ENCODE measurements at places on chromosomes 1 and 21.

DNA sequence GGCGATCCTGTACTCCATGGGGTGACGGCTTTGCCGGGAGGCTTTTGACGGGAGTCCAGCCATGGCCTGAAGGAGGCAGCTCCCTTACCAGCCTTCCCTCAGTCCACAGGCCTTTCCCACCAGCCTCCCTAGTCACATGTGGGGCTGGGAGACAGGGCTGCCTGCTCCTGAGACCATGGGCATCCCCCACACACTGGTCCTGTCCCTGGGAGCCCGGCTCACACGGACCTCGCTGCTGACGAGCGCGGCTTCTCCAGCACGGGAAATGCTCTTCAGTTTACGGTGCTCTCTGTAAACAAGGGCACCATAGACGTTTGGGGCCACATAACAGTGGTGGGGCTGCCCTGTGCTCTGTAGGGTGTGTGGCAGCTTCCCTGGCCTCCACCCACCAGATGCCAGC, 104.5 kb upstream of the TMEM51 start:
- no peak for DNase-seq

DNA sequence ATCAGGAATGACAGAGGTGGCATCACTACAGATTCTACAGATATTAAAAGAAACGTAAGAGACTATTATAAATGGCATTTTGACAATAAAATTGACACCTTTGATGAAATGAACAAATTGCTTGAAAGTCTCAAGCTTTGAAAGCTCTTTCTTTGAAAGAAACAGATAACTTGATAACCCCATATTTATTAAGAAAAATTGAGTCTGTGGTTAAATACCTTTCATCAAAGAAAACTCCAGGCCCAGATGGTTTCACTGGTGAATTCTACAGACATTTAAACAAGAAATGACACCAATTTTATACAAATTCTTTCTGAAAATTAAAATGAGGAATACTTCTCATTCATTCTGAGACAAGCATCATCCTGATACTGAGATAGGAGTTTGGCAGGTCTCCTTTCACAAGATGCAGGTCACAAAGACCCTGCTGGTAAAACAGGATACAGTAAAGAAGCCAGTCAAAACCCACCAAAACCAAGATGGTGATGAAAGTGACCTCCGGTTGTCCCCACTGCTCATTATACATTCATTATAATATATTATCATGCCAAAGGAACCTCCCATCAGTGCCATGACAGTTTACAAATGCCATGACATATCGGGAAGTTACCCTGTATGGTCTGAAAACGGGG, 210.9 kb downstream of the AKT3 start:
- no peak for DNase-seq

- no peak for DNase-seq
Measured at GRCh38 chr1:184061396-184062003, 10.0 kb downstream of the TSEN15 start.

- DNase-seq: no peak
Measured at GRCh38 chr1:66552829-66553228, 18.9 kb downstream of the SGIP1 start.

DNA sequence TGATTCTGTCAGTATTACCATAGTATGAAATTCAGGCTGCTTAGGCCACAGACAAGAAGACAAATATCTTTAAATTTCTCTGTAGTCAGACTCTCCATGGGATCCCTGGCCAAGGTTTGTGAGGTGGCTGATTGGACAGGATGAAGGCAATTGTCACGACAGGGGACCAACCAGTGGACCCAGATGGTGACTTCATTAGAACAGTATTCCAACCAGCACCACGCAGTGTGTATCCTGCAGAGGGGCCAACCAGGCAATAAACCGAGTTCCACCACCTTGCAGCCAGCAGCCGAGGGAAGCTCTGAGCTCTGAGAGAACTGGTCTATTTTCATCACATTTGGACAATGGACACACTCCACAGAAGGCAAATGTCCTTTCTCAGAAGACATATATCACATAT, 16.1 kb downstream of the DSCAM start:
- DNase-seq: no peak

GRCh38 chr1:24919791-24920532, 10.1 kb downstream of the RUNX3 start:
- no peak for DNase-seq

DNA sequence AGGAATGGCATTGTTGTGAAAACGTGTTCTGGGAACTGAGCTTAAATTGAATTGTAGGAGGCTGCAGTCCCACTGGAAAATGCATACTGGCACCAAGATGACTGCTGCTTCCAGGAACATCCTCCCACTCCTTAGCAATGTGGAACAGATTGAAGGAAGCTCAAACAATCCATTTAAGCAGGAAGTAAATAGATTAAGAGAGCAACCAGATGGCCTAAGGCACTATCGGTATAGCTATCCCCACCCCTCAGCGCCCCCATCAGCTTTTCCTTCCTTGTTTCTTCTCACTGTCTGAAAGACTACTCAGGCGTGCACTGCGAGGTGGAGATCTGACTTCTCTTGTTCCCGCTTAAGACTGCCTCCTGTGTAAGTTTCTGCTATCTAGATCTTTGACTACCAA, 4.0 kb upstream of the IFI16 start:
- no peak for DNase-seq

DNA sequence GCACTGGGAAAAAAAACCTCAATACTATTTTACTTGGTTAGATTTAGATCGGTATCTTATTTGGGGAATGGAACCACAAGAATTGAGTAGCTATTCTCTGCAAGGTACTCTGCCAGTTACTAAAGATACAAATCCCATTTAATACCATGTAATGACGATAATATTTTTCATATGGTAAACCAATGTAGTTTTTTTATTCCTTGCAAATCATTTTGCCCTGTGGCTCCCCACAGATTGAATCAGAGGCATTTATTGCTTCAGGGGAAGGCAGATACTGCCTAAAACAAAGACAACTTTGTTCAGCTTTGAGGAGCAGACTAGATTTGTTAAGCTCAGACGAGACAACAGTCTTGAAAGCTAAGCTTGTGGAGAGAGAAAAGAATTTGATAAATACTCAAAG, 226.7 kb upstream of the RUNX1 start:
- DNase-seq: no peak

GRCh38 chr1:36588972-36589371, 106.3 kb upstream of the CSF3R start:
- peak; percentile 46 for DNase-seq

- DNase-seq: no peak
Measured at GRCh38 chr1:230243583-230244353, 176.7 kb downstream of the GALNT2 start.

GRCh38 chr1:167795810-167796740, 74.3 kb downstream of the MPZL1 start:
- no peak for DNase-seq

GRCh38 chr1:55529017-55529416, 313.9 kb upstream of the USP24 start:
- DNase-seq: no peak

DNA sequence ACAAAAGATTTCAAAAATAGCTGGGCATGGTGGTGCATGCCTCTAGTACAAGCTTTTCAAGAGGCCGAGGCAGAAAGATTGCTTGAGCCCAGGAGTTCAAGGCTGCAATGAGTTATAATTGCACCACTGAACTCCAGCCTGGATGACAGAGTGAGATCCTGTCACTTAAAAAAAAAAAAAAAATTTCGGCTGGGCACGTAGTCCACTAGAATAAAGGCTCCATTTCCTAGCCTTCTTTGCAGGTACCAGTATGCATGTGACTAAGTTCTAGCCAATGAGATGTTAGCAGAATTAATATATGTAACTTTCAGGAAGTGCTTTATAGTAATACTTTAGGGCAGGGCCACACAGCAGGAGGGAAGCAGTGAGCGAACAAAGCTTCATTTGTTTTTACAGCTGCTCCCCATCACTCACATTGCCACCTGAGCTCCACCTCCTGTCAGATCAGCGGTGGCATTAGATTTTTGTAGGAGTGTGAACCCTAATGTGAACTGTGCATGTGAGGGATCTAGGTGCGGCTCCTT, 28.8 kb upstream of the SYDE2 start:
- DNase-seq: no peak

DNA sequence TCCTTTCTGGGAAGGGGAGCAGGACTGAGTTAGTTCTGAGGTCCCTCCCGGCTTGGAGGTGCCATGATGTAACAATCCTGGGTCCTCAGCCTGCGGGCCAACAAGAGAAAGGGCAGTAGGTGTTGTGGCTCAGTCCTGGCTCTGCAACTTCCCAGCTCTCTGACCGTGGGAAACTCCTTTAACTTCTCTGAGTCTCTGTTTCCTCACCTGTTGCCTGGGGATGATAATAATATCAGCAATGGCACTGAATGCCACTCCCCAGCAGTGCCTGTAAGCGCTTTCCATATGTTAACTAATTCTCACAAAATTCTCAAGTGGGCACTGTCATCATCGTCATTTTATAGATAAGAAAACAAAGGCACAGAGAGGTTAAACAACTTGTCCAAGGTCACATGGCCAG, 2.3 kb downstream of the PADI3 start:
- DNase-seq: no peak

DNA sequence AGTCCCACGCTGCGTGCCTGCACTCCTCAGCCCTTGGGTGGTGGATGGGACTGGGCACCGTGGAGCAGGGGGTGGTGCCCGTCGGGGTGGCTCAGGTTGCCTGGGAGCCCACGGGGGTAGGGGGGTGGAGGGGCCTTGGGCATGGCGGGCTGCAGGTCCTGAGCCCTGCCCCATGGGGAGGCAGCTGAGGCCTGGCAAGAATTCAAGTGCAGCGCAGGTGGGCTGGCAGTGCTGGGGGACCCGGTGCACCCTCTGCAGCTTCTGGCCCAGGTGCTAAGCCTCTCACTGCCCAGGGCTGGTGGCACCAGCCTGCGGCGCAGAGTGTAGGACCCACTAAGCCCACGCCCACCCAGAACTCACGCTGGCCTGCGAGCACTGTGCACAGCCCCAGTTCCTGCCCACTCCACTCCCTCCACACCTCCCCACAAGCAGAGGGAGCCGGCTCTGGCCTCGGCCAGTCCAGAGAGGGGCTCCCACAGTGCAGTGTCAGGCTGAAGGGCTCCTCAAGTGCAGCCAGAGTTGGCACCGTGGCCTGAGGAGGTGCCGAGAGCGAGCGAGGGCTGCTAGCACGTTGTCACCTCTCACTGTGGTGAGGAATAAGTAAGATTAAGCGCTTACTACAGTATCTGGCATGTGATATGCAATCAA, 12.8 kb downstream of the TNNI3K start:
- no peak for DNase-seq

DNA sequence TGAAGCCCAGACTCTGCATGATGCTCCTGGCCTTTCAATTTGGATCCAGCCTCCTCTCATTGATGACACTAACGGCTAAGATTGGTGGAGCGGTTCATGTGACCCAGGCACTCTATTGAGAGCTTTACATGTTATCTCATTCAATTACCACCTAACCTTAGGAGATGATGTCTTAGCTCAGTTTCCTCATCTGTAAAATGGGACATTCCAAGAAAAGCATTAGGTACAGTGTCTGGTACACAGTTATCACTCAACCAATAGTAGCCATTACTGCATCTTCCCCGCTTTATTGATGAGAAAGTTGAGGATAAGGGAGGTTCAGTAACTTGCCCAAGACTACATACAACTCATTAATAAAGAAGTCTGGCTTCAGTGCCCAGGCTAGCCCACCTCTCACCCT, 17.0 kb downstream of the HEYL start:
- DNase-seq: no peak

GRCh38 chr1:42793824-42794223, 9.0 kb downstream of the TMEM269 start:
- no peak for DNase-seq

GRCh38 chr1:16215882-16216753, 3.7 kb upstream of the ARHGEF19 start:
- peak; percentile 96 for DNase-seq

DNA sequence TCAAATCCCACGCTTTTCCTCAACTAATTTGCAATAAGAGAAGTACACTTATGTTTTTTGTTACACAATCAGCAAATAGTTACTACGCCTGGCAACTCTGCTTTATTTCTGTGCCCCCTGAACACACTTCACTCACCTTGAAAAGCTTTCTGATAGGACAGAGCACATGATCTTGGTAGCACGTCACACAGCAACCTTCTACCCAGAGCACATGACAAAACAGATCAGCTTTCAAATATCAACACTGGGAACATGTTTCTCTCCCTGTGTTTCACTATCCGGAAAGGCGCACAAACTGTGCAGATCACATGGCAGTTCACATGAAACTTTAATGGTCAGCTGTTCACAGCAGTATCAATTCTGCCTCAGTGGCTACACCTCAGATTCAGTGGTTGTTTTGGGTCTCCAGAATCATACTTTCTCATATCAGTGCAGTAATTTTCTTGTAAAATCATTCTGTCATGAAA, 2.2 kb downstream of the SLC19A2 start:
- no peak for DNase-seq

DNA sequence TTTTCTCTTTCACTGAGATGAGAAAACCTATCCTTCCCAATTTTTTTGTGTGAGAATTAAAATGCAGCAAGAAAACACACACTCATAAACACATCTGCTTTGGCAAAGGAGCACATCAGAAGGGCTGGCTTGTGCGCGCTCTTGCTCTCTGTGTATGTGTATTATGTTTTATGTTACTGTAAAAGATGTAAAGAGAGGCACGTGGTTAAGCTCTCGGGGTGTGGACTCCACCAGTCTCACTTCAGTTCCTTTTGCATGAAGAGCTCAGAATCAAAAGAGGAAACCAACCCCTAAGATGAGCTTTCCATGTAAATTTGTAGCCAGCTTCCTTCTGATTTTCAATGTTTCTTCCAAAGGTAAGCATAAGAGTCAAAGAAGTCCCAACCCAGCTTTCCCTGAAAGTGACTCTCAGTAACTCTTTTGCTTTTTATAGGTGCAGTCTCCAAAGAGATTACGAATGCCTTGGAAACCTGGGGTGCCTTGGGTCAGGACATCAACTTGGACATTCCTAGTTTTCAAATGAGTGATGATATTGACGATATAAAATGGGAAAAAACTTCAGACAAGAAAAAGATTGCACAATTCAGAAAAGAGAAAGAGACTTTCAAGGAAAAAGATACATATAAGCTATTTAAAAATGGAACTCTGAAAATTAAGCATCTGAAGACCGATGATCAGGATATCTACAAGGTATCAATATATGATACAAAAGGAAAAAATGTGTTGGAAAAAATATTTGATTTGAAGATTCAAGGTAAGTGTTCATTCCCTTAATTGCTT, at the start of gene CD2:
TSS of gene CD2 (plus strand) at position 233 of the 780 bp plus-strand sequence. CDS start at position 296, 63 bp downstream.
- DNase-seq: no peak

DNA sequence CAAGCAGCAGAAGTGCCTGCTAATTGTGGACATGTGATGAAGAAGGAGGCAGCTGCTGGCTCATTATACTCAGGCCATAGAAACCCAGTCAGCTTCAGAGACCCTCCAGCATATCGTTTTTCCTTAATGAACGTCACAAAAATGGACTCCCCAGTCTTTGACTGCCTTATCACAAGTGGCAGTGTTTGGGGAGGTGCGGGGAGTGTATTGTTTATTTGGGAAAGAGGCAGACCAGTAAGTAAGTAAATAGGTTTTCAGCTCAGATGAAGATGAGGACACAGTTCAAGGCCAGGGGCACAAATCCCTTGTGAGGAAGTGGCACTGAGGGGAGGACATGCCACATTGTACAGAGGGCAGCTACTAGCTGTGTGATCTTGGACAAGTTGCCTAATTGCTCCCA, 43.5 kb upstream of the NRDC start:
- DNase-seq: peak; percentile 20

Data from NCI-H1436 (cell line).